ENCODE measurements at places on chromosomes 3 and 15. TPM values are rescaled to one million over a fixed set of nuclear protein-coding genes. Genes with fewer than 3 reads are reported as not detected.

SLC22A13 gene
- total RNA-seq, result 0.41 TPM

PLSCR5 gene
- total RNA-seq, result not detected

C3orf85 gene
- total RNA-seq, result not detected

CHRNA3 gene
- total RNA-seq, result 3.8 TPM

PPP1R2 gene
- 31.5 TPM for total RNA-seq

UPK1B gene
- not detected for total RNA-seq

- DNase-seq, result no peak
Measured at GRCh38 chr3:157388976-157389375, 47.7 kb upstream of the PTX3 start.

- DNase-seq, result no peak
Measured at GRCh38 chr3:159150180-159150579, 348.3 kb downstream of the MFSD1 start.

- DNase-seq, result no peak
Measured at GRCh38 chr3:142853270-142854168, 35.4 kb downstream of the PCOLCE2 start.

GRCh38 chr15:58165661-58166060 lies 27.5 kb downstream of the AQP9 start:
- no peak for DNase-seq

GRCh38 chr15:71802770-71803169 lies 7.6 kb upstream of the NR2E3 start:
- no peak for DNase-seq

DNA sequence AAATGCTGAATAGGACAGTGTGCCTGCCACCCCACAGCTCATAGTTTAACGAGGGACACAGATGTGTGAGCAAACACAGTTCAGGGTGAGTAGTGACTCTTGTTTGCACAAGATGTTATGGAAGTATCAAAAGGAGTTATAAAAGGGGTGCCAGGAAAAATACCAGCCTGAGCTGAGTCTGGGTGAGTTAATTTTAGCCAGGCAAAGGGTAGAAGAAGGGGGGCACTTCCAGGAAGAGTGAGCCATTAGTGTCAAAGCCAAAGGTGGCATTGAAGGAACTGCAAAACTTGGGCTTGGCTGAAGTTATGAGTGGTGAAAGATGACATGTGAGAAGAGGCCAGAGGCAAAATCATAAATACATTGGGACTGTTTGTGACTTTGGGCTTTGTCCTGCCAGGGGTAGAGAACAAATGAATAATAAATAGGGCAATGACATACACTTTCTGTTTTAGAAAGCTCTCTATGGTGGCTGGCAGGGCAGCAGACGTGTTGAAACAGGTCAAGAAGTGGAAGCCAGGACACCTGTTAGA lies 1.9 kb upstream of the SPPL2A start:
- no peak for DNase-seq
